Right cardiac atrium (tissue), 5 donors: ENCODE measurements at places on chromosomes 5 and 9. TPM values are rescaled to one million over a fixed set of nuclear protein-coding genes. Genes with fewer than 3 reads are reported as not detected.

DNA sequence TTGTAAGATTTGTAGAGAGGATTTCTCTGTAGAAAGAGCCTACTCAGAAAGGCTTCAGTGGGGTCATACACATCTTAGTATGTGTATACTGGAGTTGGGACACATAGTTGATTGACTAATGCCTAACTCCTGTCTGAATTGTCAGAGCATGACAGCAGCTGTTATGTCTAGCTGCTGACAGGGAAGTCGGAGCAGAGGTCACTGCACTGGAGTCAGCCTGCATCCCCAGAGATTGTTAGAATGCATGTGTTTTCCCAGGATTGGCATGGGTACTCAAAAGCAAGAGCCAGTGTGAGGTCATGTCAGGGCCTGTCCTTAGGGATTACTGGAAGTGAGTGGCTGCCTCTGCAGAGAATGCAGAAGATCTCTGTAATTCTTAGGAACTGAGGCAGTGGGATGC lies 82.7 kb downstream of the ITGA1 start:
- peak; percentile 24 for DNase-seq

GRCh38 chr5:93791518-93791972 lies 50.1 kb upstream of the POU5F2 start:
- no peak for DNase-seq

DNA sequence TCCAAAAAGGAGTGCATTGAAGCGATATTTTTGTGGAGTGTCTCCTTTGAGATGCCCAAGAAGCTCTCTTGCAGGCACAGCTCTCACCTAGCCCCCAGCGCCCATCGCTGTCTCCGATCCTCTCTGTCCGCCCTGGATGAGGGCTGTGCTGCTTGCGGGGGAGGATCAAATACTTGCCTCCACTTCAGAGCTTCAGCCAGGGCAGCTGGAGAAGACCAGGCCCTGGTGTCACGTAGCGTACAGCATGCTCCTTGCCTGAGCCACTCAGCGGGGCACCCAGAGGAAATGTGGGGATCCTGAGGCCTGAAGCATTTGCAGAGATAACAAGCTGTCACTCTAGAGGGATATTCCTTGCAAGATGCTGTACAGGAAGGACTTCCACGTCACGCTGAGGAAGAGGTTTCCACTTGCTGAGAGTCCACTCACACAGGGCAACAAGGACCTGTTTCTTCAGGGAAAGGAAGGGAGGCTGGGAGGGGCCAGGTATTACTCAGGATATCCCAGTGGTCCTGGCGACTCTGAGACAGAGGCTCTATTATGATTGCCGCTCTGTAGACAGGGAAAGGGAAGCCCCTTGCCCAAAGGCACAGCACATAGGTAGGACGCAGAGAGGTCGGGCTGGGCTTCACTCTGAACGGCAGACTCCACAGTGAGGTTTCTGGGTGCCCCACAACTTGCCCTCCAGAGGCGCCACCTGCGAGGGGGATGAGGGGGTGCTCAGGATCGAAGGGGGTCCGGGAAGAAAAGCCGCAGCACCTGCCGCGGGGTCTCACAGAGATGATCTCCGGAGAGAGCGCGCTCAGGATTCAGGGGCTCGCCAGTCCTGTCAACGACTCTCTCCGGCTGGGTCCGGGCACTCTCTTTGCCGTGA lies 64.0 kb downstream of the CRB2 start:
- no peak for DNase-seq

GRCh38 chr9:7613931-7614330 lies 185.6 kb downstream of the DMAC1 start:
- DNase-seq, result no peak

PCDHGA9 gene
- 3.7 TPM for total RNA-seq

F2RL2 gene
- total RNA-seq, result 0.31 TPM
